ENCODE measurements at places on chromosomes 13 and 19.
A peak's percentile ranks its signal among the peaks of the same experiment; 100 is the strongest.

GRCh38 chr13:99922631-99923404 is 48.7 kb downstream of the ZIC5 start:
- DNase-seq: no peak

DNA sequence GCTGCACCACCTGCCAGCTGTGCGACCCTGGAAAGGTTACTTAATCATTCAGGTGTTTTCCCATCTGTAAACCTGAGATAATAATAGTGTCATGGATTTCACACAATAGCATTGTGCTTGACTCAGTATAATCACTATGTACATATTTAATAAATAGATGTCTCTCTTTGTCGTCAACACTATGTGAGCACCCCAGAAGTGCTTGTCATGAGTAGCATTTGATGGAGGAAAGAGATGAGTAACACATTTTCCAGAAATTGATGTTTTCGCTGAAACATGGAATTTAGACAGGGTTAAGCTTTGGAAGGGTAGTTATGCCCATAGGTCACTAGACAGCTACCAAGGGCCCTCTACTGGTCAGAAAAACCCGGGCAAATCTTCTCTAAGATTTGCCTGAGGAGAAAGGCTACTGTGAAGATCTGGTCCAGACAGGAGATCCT is 9.5 kb upstream of the MBNL2 start:
- no peak for DNase-seq

DNA sequence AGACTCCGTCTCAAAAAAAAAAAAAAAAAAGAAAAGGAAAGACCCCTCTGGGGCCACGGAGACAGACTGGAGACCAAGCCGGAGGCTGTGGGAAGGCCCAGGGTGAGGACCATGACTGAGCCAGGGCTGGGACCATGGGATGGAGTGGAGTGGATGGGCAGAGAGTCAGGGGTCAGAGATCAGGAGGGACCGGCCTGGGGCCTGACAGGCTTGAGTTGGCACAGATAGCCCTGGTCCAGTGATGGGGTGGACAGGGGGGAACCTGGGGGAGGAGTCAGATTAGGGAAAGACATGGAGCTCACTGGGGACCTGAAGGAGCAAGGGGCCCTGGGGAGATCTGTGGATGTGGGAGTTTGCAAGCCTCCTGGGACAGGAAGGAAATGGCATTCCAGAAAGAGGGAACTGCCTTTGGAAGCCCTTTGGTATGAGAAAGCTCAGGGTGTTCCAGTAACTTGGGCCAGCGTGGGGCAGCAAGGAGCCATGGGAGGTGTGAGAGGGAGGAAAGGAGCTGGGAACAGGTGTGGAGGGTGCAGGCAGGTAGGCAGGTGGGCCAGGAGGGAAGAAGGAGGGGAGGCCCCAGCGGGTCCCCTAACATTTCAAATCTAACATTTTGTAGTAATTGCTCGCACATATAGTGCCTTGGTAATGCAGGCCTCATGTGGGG is 6.3 kb upstream of the RPL13A start:
- no peak for DNase-seq

DNA sequence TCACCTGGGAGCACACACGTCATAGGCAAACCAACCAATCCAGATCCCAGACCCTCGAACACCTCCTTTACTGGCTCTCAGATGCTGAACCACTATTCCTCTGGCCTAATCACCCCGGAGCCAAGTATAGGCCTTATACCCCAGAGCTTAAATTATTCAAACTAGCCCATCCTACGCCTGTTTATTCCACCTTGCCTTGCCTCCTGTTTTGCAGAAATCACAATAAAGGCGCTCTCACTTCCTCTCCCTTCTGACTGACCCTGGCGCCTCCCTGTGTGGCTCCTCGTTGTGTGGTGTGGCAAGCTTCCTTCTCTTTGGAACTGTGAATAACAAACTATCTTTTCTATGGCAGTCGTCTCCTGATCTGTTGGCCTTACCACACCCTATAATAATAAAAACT is 354.9 kb downstream of the ENOX1 start:
- no peak for DNase-seq

DNA sequence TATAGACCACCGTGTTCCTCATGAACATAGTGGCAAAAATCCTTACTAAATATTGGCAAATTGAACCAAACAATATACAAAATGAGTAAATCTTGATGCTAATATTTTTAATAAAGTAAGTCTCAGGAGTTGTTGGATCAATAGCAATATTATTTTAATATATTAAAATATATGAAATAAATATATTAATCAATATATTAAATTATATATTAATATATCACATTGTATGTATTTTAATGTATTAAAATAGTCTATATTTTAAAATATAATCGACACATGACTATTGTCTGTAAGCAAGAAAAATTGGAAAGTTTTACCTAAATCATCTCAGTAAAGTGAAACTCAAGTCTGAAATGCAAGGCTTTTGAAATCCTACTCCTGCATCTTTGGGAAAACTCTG is 78.9 kb upstream of the GJB6 start:
- DNase-seq: no peak

DNA sequence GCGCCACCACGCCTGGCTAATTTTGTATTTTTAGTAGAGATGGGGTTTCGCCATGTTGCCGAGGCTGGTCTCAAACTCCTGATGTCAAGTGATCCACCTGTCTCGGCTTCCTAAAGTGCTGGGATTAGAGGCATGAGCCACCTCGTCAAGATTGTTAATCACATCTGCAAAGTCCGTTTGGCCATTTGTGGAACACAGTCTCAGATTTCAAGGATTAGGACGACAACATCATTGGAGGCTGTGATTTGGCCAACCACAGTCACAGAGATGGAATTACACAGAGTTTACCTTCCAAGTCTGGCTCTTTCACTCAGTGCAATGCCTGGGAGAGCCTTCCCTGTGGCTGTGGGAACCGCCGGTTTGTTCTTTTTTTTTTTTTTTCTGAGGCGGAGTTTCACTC is 17.8 kb downstream of the SULT2B1 start:
- no peak for DNase-seq

GRCh38 chr13:101267656-101268055 is 148.7 kb downstream of the NALCN start:
- no peak for DNase-seq

DNA sequence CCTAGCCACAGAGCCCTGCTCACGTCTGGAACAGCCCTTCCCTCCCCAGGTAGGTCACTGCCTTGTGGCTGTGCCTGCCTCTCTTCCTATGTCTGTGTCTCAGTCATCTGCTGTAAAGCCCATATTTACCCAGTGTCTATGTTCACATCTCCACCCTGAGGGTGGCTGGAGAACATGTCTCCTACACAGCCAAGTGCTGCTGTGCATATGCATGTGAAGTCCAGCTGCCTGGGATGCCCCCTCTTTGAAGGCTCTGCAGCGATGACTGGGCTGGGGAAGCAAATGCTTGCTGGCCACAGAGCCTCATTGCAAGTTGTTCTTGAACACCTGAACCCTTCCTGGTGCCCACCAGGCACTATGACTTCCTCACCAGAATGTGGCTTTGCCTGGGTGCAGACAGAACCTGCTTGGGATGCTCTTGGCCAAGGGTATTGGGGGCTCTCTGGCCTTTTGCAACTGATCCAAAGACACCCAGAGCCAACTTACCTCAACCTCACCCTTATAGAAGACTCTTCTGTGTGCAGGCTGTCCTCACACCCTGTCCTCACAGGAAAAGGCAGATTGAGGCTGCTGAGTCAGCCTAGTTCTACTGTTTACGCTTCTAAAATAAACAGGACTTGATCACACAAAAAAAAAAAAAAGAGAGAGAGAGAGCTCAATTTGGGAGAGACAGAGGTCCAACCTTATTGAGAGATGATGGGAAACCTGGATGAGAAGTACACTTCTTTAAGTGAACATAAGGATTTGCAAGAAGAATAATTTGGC is 26.5 kb downstream of the MRPL57 start:
- no peak for DNase-seq

- DNase-seq: peak; percentile 81
Measured at GRCh38 chr19:13764101-13764807, at the start of gene MRI1. Gene MRI1 (plus strand): TSS chr19:13764522. CDS start chr19:13764589, 67 bp downstream.

DNA sequence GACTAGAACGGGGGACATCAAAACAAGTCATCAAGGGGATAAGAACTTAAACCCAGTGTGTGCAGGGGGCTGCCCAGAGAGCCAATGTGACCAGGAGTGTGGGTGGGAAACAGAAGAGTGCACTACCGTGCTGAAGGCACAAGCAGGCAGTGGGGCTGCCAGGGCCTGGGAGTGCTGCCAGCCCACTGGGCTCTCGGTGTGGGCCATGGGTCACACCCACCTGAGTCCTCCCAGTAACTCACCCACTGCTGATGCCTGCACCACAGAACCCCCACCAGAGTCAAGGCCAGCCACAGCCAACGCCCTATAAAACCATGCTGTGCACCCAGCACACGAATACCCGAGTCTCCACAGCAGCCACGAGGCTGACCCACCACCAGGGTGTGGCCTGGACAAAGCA is 8.5 kb downstream of the MED26 start:
- DNase-seq: no peak

GRCh38 chr19:49119411-49120324 is at the start of gene PPFIA3:
Gene PPFIA3 (plus strand): TSS chr19:49119544. CDS start chr19:49127874, 8,330 bp downstream.
- peak; percentile 26 for DNase-seq

GRCh38 chr13:97892717-97893116 is 60.8 kb upstream of the IPO5 start:
- DNase-seq: no peak

GRCh38 chr19:9989504-9989903 is 20.8 kb downstream of the COL5A3 start:
- no peak for DNase-seq

- no peak for DNase-seq
Measured at GRCh38 chr13:25762281-25762680, 289.5 kb downstream of the SHISA2 start.

DNA sequence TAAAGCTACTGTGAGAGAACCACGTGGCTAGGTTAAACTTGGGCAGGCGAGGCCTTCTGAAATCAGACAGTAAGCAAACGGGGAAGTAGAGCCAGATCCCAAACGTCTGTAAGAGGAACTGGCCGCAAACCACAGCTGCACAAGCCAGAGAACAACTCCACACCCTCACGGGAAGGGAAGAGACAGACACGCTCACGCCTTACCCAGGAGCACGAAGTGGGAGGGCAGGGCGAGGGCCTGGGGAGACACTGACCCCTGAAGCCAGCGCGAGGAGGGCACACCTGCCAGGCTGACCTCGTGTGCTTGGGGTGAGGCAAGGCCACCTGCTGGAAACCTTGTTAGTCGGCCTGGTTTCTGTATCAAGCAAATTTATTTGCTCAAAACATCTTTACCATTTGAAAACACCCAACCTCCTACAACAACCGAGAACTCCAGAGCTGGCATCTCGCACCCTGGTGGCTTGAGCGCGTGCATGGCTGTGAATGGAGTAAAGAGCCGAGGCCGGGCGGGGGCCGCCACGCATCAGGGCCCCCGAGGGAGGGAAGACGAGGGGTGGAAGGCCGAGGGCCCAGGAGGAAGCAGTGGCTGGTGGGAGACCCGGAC is 7.3 kb downstream of the POLR2E start:
- peak; percentile 67 for DNase-seq

DNA sequence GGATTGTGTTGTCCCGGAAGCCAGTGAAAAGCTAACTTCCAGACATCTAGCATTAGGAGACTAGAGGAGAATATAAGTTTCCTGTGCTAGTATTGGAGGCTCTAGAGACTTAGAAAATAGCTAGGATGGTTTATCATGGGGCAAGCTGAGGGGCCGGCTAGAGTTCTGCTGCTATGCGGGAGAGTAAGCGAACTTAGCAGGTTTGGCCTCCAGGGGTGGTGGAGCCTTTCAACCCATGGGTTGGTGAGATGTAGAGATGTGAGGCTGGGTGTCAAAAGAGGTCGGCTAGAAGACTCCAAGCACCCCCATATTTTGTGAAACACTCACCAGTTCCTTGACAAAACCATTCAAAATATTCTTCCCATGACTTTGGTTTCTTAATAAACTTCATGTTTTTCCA is 4.4 kb downstream of the SULT2A1 start:
- no peak for DNase-seq

DNA sequence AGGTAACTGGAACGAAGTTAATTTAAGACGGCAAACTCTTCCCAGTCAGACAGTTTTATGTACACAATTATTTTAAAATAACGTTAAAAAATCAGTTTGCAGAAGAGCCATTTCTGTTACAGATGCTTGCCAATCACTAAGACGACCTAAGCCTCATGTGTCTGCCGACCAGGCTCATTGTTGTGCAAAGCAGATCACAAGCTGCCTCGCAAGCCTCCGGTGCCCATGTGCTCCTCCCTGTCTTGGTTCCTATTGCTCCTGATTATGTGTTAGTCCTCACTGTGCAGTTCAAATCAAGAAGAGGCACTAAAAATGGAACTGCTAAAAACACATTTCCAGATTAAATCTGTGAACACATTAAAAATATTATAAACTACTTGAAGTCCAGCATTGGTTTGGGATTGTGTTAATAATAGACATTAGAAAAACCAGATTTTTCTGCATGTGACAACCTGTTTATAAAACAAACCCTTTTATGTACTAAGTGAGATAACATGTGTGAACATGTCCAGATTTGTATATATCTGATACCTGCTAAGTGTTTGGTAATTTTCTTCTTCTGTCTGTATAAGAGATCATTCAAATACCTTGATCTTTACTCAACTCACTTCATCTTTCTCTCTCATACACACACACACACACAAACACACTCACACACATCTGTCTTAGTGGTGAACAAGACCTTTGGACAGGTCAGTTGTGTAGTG is 81.9 kb upstream of the SLC15A1 start:
- no peak for DNase-seq

- no peak for DNase-seq
Measured at GRCh38 chr19:17549085-17549740, 6.2 kb upstream of the COLGALT1 start.

DNA sequence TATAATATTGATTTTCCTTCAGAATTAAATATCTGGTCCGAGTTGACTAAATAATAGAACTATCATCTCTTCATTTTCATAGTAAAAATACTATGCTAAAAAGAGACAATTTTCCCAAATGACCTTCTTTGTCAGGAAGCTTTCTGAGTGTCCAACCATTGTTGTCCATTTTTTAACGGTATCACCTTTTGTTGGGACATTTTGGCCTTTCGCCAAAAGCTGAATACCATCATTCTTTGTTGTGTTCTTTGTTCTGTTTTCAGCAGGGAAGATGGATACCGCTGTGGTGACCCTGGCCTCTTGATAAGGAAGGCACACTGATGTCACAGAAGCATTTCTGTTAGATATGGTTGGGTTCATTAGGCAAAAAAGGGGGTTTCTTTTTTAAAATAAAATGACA is 654.4 kb upstream of the GPC6 start:
- no peak for DNase-seq

- no peak for DNase-seq
Measured at GRCh38 chr19:45814166-45814780, 835 bp downstream of the RSPH6A start.

DNA sequence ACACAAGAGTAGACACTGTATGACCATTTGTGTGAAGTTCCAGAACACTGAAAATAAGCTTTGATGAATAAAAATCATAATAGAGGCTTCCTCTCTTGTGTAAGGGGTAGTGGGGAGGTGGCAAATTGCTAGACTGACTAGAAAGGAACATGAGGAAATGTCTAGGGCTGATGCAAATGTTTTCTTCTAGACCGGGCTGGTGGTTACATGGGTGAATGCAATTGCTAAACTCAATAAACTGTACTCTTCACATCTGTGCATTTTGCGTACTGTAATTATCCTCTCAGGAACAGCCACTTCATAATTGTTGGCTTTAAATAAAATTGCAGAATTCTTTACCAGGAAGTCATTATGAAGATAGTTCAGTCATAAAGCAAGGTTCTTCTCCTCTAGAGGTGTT is 5.2 kb upstream of the KBTBD7 start:
- DNase-seq: no peak

- DNase-seq: no peak
Measured at GRCh38 chr19:12260861-12261260, 33.8 kb downstream of the ZNF44 start.
